ENCODE measurements at places on chromosomes 1 and 21.

GRCh38 chr1:56190806-56191365 lies 388.5 kb downstream of the PLPP3 start:
- no peak for DNase-seq

DNA sequence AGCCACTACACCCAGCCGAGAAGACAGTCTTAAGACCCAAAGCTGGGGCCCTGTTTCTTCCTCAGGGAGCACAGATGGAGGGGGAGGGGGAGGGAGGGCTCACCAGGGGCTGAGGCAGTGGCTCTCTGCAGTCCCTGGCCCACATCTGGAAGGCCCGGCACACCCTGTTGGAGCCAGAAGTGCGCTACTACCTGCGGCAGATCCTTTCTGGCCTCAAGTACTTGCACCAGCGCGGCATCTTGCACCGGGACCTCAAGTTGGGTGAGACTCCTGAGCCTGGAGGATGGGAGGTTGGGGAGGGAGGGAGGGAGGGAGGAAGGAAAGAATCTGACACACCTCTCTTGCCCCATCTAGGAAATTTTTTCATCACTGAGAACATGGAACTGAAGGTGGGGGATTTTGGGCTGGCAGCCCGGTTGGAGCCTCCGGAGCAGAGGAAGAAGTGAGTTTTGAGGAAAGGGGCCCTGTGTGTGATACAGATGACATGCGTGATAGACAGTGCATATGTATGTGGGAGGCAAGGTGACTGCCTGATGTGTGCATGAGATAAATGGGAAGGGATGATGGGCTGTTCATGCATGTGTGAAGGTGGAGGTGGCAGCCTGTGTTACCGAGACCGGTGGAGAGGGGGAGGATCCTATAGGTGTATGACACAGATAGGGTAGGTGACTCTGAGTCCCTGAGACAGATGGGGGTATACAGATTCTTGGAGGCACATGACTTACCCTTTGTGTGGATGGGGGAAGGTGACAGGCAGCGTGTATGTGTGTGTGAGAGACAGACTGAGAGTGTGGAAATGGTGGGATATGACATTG lies 1.5 kb downstream of the PLK3 start:
- DNase-seq = no peak

DNA sequence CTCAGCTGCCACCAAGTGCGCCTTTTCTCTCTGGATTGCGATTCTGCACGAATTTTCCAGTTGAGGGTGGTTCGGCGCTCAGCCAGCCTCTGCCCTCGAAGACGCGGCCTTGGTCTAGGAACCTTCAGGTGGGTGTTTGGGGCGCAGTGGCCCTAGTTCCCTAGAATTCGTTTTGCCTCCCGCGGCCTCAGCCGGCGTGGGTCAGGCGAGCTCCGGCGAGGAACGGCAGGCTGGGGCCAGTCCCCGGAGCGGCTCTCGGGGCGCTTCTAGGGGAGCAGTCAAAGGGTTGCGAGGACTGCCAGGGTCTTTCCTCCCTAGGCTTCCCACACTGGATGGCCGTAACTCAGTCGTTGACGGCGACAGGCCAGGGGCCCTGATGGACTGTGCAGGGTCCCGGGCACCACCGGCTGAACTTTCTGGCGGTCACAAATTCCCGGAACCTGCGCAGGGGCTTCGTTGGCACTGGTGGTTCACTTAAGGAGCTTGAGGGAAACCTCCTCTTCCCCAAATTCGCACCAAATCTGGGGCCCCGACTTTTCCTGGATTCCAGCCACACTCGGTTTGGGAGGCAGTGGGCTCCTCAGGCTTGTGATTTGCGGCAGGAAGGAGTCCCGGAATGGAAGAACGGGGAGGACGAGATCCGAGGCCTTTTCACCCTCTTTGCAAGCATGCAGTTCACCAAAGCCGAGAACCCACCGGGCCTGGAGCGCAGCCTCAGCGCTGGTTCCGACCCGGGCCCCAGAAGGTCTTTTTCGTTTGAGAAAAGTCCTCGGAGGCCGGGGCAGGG lies 1.2 kb downstream of the DMBX1 start:
- no peak for DNase-seq

DNA sequence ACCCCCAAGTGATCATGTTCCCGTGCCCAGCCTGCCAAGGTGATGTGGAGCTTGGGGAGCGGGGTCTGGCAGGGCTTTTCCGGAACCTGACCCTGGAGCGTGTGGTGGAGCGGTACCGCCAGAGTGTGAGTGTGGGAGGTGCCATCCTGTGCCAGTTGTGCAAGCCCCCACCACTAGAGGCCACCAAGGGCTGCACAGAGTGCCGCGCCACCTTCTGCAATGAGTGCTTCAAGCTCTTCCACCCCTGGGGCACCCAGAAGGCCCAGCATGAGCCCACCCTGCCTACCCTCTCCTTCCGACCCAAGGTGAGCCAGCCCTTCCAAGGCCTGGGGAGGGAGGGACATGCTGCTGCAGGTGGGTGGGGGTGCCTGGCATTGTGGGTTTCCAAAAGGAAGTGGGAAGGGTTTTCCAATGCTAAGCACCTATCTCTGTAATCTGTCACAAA lies 2.3 kb downstream of the TRIM46 start:
- DNase-seq = no peak

GRCh38 chr1:178538192-178538916 lies 25.4 kb downstream of the TEX35 start:
- no peak for DNase-seq

- no peak for DNase-seq
Observed at GRCh38 chr1:246609632-246610031, 43.4 kb downstream of the CNST start.

DNA sequence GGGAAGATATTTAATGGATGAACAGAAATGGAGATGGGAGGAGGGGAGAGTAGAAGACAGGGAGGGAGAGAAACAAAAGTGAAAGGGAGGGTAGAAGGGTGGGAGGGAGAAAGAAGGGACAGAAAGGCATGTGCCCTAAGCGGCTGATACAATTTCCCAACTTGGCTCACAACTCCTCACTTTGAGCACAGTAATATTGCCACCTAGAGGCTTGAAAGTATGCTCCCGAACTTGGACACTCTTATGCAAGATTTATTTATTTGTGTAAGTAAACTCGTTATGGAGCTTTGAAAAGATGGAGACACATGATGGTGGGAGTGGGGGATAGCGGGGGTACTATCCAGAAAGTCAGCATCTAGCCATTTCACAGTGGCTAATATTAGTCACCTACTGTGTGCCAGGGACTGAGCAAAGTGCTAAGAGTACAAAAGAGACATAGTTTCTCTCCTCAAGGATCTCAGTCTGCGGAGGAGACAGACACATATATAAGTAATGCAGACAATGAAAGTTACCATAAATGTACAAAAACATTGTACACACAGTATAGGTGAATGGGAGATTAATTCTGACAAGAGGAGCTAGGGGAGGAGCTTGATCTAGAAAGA lies 189.7 kb downstream of the SEC16B start:
- no peak for DNase-seq

- DNase-seq = no peak
Observed at GRCh38 chr1:9573723-9574122, 15.0 kb upstream of the TMEM201 start.

- no peak for DNase-seq
Observed at GRCh38 chr1:20587661-20588053, 1.2 kb upstream of the CDA start.

DNA sequence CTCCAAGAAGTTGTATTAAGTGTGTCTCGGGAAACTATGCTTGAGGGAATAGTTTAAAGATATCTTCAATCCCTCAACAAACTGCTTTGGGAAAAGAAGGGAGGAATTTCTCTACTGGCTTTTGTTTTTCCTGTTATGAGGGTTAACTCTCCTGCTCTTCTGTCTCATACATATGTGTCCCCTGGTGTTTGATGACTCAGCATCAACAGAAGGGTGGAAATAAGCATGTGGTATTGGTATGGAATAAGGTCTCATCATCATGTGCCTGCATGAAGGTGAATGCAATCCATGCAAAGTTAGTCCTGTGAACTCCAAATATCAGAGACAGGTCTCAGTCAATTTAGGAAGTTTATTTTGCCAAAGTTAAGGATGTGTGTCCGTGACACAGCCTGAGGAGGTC lies 27.2 kb upstream of the ADAR start:
- no peak for DNase-seq

- DNase-seq = no peak
Observed at GRCh38 chr21:24225431-24225830, 1381.8 kb downstream of the MRPL39 start.

All from activated naive CD8-positive, alpha-beta T cell treated with anti-CD3 and anti-CD28 coated beads for 36 hours (primary cell).